Stimulated activated CD8-positive, alpha-beta memory T cell treated with anti-CD3 and anti-CD28 coated beads, Interleukin-2, amount 100 ng/mL, for 1 hour (primary cell): ENCODE measurements at places on chromosomes 6 and 20.

- DNase-seq = no peak
Observed at GRCh38 chr6:16240589-16241320, 2.4 kb downstream of the GMPR start.

GRCh38 chr6:138989098-138989983, 1.3 kb upstream of the REPS1 start:
- DNase-seq = no peak

DNA sequence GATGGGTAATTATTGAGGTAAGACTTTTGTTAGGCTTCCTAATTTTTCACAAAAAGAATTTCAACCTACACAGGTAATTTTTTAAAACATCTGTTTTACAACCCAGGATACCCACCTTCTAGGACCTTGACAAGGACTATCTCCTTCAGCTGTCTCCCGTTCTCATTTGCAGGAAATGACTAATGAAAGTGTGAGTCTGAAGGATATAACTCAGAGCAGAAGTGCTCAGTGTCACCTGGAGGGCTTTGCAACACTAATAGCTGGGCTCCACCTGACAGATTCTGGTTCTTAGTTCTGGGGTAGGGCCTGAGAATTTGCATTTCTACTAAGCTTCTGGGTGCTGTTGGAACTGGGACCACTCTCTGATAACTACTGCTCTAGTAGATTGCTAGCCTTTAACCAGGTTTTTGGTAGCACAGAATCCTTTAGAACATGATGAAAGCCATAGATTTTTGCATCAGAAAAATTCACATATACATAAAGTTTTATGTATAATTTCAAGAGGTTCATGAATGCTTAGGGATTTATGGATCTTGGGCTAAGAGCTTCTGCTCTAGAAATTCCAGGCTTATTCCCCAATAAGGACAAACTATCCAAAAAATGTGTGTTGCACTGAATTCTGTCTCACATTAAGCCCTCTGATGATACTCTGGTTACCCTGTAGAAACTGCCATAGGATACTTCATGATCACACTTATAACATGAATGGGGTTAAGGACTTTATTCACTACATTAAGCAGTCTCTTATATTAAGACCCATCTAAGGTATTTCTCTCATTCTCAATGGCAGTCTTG, 30.3 kb downstream of the AK9 start:
- no peak for DNase-seq

DNA sequence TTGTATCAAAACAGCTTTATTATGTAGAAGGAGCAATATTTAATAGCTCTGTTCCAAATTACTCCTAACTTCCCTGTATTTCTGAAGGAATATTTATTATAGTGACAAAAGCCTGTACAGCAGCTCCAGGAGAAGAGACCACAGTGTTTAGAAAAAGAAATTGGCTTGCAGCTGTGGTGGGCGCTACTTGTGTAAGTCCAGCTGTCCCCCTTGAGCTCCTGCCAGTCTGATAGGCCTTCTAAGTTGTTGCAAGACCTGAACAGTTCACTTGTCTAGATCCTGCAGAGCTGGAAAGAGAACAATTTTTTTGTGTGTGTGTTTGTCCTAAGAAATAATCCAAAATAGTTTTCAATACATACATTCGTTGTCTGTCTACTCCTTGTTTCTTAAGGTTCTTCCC, 86.6 kb downstream of the JARID2 start:
- no peak for DNase-seq

GRCh38 chr6:5061152-5061551, 24.0 kb upstream of the PPP1R3G start:
- DNase-seq = no peak

GRCh38 chr6:117976030-117976651, 69.1 kb downstream of the SLC35F1 start:
- no peak for DNase-seq

DNA sequence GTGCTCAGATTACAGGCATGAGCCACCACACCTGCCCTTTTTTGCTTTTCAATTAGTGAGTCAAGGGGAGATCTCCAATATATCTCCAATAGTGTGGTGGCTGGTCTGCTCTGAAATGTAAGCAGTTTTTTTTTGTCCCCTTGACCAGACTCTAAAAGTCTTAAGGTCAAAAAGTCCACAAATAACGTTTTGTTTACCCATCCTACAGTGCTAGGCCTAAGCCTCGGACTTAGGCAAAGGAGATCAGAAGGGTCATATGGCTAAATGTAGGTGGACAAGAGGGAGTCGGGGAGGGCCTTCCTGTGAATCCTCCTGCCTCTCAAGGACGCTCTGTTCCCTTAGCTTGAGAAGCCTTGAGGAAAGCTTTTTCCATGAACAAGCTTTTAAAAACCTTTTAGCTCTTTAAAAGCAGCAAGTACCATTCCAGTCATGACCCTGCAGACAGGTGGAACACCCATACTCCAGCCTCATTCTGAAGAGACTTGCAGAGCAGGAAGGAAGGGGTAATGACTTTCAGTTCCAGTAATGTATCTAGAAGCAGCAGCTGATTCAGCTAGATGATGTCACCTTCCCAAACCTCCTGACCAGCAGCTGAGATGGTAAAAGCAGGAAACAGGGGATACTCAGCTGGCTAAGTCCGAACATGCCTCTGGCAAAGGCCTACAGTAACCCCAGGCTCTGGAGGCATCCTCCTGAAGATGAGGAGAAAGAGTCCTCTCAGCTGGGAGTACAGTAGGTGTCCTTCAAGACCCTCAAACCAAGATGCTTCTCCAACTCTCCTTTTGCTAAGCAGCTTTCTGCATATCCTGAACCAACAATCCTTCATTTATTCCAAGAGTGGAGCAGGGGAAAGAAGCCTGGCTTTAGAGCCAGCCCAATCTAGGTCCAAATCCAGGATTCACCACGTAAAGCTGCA, 23.6 kb downstream of the BCL2L1 start:
- DNase-seq = no peak

DNA sequence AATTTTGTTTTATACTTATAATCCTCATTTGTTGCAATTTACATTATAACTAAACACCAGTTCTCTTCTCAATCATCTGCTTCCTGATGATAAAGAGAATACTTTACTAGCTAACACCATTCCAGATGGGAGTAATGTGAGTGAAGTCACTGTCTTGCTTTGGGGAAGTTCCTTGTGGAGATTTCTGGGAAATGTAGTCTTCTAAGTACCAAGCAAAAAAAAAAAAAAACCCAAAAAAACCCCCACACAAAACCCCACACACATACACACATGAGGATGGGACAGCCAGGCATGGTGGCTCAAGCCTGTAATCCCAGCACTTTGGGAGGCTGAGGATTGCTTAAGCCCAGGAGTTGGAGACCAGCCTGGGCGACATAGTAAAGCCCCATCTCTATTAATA, 2.2 kb upstream of the SNPH start:
- DNase-seq = no peak

DNA sequence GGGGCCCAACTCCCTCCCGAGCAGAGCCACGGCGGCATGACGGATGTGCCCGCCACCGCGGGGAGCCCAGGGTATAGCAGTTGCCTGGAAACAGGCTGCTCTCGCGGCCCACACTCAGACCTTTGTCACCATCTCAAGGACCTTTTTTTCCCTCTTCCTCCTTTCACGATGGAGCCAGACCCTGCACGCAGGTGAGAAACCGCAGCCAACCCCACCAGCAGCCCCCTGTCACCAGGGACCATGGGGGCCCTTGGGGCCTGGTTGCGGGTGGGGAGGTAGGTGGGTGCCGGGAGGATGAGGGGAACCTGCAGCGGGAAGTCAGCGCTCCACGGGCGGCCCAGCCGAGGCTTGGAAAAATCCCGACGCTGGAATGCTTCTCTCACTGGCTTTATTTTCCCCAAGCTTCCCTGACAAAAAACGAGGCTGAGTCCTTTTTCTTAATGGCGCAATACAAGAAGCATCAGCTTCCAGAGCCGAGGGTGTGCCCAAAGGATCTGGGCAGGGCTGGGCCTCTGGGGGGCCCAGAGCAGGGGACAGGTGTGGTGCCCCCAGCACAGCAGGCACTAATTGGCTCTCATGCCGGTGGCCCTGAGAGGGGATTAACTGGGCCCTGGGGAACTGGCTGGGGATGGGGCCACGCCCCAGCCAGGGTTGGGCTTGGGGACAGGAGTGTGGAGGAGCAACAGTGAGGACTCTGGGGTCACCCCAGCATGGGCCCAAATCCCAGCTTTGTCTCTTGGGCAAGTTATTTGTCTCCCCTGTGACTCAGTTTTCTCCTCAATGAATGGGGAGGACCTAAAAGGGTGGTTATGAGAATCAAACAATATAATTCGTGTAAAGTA, 23.9 kb downstream of the NOL4L start:
- no peak for DNase-seq

GRCh38 chr6:139825935-139826374, 451.5 kb upstream of the CITED2 start:
- no peak for DNase-seq

- no peak for DNase-seq
Observed at GRCh38 chr6:125101128-125101527, 52.4 kb upstream of the TPD52L1 start.

- no peak for DNase-seq
Observed at GRCh38 chr20:19210391-19211155, 1.9 kb upstream of the SLC24A3 start.

GRCh38 chr6:109690373-109690736, 647 bp downstream of the AK9 start:
- peak; percentile 25 for DNase-seq

- peak; percentile 15 for DNase-seq
Observed at GRCh38 chr20:31666258-31667042, 28.7 kb downstream of the COX4I2 start.

GRCh38 chr6:132733814-132734213, 20.0 kb upstream of the VNN1 start:
- no peak for DNase-seq

DNA sequence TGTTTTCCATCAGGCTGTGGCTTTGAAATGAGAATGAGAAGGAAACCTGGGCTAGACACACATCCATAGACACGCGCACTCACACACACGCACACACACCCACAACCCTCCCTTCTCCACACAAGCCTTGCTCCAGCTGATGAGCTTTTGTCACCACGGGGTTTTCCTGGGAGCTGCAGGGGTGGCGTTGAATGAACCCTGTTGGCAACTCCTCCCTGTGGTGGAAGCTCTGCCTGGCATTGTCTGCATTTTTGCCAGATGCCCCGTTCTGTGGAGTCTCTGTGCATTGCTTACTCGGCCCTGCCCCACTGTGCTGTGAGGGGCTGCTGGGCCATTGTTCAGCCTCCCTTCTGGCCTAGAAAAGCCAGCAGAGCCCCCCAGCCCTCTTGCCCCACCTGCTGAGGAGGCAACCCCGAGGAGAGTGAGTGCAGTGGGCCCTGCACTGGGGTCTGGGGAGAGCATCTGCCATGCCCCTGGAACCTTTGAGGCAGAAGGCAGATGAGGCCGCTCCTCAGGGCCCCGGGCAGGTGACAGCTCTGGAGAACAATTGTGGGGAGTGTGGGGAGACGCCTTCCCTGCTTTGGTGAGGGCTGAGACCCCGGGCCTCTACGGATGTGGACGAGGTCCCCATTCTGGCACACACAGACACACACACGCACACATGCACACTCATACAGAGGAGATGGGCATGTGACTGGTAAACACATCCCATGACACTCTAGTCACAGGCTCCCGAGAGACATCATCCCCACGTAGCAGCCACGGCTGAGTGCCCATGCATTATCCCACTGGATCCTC, 9.9 kb downstream of the ADIG start:
- no peak for DNase-seq

DNA sequence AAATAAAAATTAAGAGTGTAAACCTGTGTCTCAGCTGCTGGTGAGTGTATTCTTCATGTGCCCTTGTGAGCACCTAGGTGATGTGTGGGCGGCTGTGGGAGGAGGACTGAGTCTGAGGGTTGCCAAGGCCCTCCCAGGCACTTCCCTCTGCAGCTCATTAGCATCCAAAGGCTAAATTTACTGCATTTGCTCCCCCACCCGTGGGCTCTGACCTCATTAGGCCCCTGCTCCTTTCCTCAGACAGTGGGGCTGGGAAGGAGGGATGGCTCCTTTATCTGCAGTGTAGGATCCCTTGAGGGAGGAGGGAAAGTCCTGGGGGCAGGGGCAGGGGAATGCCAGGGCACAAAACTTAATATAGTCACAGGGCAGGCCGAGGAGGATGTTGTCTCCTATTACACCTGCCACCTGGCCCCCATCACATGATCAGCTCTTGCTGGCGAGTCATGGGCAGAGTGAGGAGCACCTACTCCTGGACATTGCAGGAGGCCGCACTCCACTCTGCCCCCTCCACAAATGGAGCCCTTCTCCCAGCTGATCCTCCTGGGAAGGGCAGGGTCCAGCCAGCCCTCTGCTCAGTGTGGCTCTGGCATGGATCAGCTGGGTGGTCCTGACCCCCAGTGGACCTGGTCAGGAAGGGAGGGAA, 133.2 kb downstream of the MRPL14 start:
- DNase-seq = no peak

GRCh38 chr6:72922401-72922800, 300.5 kb downstream of the KCNQ5 start:
- no peak for DNase-seq

DNA sequence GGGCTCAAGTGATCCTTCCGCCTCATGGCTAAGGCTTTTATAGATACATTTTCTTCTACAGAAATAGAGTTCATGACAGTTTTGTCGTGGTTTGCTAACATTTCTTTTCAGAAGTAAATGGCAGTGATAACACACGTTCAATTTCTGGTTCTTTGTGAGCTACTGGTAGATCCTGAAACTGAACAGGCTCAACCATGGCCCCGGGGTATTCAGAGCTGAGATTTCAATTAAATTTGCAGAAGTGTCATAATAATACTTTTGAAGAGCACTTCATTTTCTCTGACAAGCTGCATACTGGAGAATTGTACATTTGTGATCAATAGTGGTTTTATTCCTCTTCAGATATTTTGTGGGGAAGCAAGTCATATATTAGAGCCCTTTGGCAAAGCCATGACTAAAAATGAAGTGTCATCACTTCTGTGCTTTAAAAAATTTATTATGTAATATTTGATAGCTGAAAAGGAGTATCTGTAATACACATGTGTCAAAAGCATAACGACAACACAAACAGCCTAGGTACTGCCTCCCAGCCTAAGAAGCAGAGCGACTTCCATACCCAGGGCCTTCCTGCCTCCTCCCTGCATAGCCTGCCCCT, 84.3 kb upstream of the SCP2D1 start:
- no peak for DNase-seq

DNA sequence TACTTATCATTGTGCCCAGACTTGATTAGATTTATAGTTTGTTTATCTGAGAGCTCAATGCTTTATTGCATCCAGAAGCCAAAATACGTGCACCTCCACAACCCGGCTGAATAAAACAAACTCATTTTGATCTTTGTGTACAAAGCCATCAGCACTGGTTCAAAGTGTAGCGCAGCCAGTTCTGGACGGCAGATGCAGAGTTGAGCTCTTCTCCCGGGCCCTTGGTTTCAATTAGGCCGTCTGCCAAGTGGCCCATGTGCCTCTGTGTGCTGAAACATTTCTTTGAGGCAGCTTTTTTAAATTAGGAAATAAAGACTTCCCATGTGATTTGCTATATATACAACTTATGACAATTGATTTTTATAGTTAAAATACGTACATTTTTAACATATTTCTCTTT, 96.2 kb upstream of the RSPO3 start:
- no peak for DNase-seq
